ENCODE measurements at places on chromosomes 12 and 14. TPM values are rescaled to one million over a fixed set of nuclear protein-coding genes. Genes with fewer than 3 reads are reported as not detected.

The GPRC5D gene
- not detected for total RNA-seq

The TGFB3 gene
- 1.8 TPM for total RNA-seq

The FGD6 gene
- total RNA-seq = 2.5 TPM

The MIA2 gene
- 15.4 TPM for total RNA-seq

The YAF2 gene
- 11.7 TPM for total RNA-seq

The LHX5 gene
- not detected for total RNA-seq

The GLTP gene
- 35.7 TPM for total RNA-seq

The PRPH gene
- total RNA-seq = not detected

The ZNF26 gene
- total RNA-seq = 6.6 TPM

The RDH16 gene
- 0.29 TPM for total RNA-seq

The OR4E2 gene
- total RNA-seq = not detected

The PLA2G1B gene
- not detected for total RNA-seq

The WDR89 gene
- 11.6 TPM for total RNA-seq

The TMPRSS12 gene
- total RNA-seq = not detected

The TAS2R42 gene
- not detected for total RNA-seq

The LIN7A gene
- under 0.01 TPM for total RNA-seq

The SELPLG gene
- 1.7 TPM for total RNA-seq

All from RPMI7951 (cell line).